Head of caudate nucleus (tissue), 42 donors: ENCODE measurements at places on chromosomes 7 and 10.

DNA sequence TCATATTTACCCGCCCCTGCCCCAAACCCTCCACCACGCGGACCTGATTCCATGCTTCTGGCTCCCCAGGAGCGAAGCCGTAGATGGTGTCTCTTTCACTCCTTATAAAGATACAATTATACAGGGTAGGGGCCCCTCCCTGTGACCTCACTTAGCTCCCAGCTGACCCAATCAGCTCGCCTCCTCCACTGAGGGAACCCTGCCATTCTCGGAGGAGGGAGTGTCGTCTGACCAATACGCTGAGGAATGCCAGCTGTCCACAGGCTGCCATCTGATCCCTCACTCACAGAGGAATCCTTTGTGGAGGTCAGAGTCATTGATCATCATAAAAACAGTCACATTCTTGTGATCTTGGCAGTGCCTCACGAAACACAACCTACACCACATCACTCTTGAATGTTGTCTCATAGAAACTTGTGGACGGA lies 67.5 kb upstream of the INSIG1 start:
- peak; percentile 83 for DNase-seq

- DNase-seq: no peak
These were observed 250.2 kb downstream of the BUB3 start for GRCh38 chr10:123404357-123404756.

- no peak for DNase-seq
These were observed 87.5 kb downstream of the FAM204A start for GRCh38 chr10:118254654-118255053.

DNA sequence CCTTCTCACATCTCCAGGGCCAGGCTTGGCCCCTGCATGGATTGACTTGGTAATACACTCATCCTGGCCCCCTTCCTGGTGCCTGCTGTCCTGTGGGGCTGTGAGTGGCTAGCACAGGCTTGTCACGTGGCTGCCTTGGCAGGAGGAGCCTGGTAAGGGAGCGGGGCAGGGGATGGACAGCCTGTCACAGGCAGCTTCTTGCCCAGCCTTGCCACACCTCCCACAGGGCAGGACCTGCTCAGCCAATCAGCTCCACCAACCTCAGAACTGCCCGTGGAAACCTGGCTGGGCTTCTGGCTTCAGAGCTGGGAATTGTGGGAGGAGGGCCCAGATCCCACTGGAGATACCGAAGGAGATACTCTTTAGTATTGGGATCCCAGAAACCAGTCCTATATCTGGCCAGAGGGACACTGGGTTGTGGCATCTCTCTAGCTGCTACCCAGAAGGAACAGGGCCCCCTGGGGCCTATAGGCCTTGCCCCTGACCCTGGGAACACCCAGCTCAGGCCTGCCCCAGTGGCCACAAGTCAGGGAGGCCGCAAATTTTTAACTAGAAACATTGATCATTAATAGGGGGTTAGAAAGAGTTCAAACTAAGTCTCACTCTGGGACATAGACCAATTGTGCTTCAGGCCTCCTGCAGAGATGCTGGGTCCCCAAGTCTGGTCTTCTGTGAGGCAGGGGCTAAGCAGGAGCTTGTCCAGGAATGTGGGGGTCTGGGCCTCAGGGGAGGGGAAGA lies at the start of gene HOGA1:
TSS of gene HOGA1 (plus strand) at position 330 of the 738 bp plus-strand sequence. CDS start at position 645, 315 bp downstream.
- peak; percentile 93 for DNase-seq

DNA sequence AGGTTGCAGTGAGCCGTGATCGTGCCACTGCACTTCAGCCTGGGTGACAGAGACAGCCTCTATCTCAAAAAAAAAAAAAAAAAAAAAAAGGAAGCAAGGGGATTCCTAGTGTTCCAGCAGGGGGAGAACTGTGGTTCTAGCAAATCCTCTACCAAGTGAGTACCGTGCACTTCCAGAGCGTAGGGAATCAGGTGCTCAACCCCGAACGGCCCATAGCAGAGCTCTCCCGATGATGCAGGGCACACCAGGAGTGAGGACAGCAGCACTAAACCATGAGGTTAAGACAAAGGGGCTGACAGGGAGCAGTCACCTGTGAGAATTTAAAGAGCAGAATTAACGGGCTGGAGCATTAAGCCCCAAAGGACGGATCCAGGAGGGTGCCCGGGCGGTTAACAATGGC lies 173.6 kb downstream of the PTPRN2 start:
- peak; percentile 37 for DNase-seq

GRCh38 chr7:111438369-111439289 lies 123.7 kb downstream of the IMMP2L start:
- no peak for DNase-seq

GRCh38 chr10:16788125-16788524 lies 29.1 kb downstream of the RSU1 start:
- no peak for DNase-seq

DNA sequence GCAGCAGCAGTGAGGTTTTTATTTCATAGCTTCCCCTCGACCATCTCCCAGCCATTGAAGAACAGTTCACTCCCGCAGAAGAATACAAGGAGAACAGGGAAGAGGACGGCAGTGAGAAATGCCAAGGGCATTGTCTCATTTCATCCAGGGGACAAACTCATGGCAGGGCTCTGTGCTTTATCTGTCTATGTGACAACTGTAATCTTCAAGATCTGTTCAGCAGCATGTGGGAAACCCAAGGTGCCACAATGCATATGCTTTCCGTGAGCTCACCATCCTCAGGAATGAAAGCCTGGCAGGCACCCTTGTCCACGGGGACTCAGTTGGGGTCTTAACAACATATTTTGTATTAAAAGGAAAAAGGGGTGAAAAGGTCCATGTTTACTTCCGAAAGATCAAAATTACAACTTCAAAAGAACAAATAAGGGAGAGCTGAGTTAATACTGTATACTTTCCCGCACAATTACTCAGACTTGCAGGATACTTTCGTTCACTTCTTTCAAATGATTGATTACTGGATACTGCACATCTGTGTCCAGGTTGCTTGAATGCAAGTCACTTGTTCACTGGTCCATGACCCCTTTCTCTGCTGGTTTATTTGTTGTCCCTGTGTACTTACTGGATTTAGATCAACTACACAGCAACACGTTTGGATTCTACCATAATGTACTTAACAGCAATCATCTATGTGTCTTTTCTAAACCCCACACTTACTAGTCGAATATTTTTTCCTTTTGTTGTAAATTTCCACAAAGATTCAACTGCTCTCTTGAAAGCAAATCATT lies 90.1 kb upstream of the ATP6V0A4 start:
- DNase-seq: no peak

- no peak for DNase-seq
These were observed 839 bp downstream of the IKZF5 start for GRCh38 chr10:123007558-123008354.

- no peak for DNase-seq
These were observed 118.1 kb upstream of the PCBD1 start for GRCh38 chr10:71006506-71006905.

DNA sequence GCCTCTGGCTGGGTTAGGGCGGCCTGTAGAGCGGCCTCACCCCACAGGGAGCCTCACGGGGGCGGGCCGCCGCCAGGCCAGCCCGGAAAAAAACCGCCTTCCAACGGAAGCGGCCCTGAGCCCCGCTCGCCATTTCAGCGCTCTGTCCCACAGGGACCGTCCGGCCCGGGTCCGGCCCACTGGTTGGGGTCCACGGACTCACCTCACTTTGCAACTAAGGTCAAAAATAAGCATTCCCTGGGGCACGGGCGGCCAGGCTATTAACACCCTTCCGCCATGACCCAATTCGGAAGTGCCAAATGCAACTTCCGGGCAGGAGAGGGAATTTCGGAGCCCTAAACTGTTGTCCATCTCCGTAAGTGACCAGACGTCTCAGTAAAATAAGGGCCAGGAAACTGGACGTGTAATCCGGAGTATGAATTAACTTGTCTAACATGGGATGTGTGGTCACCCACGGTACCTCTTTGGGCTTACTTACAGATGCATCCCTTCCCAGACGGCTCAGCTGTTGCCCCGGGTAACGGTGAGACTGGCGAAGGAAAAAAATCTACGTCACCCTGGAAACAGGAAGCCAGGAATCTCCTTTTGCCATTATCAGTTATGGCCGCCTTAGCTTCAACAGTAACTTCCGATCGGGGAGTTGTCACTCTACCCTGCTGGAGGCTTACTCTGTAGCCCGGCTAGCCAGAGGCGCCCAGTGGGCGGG lies at the start of gene BBIP1:
TSS of gene BBIP1 (minus strand) at position 538 of the 706 bp plus-strand sequence. CDS start 1,023 bp downstream, outside the sequence.
- no peak for DNase-seq

DNA sequence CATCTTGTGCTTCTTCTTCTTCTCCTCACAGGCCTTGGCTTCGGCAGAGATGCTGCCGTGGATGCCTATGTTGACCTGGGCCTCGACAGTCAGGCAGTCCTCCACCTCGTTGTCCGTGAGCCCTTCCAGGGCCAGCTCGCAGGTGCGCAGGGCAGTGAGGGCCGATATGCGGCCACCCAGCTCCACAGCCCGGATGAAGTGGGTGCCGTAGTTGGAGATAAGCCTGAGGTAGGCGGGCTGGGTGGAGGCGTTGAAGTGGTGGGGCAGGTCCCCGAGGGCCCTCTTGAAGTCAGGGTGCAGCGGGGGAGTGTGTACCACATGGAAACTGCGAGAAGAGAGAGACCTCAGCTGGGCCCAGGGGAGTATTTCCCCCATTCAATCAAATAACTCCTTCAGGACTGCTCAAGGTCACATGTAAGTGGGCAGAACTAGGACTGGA lies 3.7 kb downstream of the PRF1 start:
- no peak for DNase-seq

GRCh38 chr10:124724279-124725027 lies 19.7 kb downstream of the FAM53B start:
- DNase-seq: peak; percentile 96

DNA sequence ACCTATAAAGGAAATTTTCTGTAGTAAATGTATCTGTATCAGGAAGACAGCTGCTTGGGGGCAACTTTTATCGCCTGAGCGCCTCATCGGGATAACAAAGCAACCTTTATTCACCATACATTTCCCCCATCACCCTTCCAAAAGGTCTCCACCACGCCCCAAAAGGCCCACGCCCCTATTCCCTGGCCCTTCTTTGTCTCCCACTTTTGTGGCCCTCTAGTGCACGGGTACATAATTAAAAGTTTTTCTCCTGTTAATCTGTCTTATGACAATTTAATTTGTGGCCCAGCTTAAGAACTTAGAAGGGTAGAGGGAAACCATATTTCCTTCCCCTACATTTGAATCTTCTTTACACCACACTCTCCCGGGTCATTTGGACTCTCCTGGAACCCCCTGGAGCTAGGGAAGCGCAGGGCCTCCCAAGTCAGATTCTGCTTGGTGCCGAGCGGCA lies 625 bp downstream of the RP9 start:
- DNase-seq: no peak

GRCh38 chr10:51620131-51620530 lies 79.3 kb downstream of the CSTF2T start:
- no peak for DNase-seq

GRCh38 chr10:101028446-101029337 lies 2.2 kb downstream of the PDZD7 start:
- DNase-seq: no peak

DNA sequence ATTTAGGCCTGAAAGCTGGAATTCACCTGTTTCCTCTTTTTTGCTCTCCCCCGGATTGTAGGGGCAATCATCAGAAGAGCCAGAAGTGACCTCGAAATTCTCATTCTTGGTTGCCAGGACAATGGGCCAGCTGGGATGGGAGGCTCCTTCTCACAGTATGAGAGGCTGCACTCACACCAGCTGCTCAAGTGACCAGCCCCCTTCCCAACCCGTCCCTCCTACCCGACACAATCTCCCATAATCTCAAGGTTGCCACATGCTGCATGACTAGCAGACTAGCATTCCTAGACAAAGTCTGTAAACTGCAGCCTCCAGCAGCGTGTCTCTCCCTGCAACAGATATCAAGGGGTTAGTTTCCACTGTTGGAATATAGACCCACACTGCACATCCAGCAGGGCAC lies 110.3 kb downstream of the C1GALT1 start:
- DNase-seq: no peak

- DNase-seq: no peak
These were observed 139.6 kb upstream of the UNC5B start for GRCh38 chr10:71072823-71073210.

DNA sequence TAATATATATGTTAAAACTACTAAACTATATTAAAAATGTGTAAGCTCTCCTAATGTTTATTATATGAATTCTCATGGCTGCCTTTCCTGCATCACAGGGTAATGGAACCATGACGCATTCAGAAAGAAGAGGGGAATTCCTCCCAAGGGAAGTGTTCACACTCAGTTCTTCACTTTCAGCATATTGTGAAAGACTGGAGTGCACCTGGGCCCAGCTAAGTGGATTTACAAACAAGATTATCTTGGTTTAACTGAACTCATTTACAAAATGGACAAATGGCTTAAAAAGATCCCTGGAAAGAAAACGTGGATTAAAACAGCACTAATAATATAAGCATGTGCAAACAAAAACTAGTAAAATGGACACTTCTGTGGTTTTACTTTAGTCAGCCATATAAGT lies 149.8 kb downstream of the DOCK4 start:
- no peak for DNase-seq

DNA sequence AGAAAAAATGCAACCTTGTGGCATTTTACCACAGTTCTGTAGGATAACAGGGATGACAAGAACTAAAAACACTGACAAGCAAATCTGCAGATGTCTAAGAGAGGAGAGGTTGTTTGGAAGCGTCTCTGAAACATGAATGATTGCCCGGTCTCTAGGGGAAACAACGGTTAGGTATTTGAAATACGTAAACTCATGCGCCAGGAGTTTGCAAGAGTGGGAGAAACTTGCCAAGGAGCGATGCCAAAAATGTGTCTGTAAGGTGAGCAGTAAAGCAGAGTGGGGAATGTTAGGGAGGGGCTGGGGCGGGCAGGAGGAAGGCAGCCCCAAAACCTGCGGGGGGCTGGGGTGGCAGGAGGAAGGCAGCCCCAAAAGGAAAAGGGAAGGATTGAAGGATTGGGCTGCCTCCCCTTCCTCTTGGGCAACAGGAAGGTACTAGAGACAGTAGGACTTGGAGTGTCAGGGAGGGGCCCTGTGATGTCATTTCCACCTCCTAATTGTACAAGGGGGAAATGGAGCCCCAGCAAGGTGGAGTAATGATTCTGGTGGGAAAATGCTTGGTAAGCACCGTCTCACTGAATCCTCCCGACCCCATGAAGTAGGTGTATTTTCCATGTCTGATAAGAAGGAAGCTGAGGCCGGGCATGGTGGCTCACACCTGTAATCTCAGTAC lies 33.2 kb upstream of the PLEKHA1 start:
- DNase-seq: no peak

GRCh38 chr10:44153918-44154670 lies 230.8 kb downstream of the CXCL12 start:
- no peak for DNase-seq

DNA sequence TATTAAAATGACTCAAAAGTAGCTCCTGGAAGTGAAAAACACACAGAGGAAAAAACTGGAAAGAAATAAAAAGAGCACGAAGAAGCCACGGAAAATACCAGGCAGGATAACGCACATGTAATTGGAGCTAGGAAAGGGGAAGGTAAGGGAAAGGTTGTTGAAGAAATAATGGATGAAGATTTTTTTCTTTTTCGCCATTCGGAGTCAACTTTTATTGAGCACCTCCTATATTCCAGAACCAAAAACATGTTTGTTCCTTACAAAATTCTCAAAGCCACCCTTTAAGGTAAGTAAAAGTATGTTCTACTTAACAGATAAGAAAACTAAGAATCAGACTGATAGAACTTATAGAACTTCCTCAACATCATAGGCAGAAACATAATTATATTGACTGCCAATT lies 32.8 kb upstream of the PTPRN2 start:
- no peak for DNase-seq
